ENCODE measurements at places on chromosomes 1 and 21.

DNA sequence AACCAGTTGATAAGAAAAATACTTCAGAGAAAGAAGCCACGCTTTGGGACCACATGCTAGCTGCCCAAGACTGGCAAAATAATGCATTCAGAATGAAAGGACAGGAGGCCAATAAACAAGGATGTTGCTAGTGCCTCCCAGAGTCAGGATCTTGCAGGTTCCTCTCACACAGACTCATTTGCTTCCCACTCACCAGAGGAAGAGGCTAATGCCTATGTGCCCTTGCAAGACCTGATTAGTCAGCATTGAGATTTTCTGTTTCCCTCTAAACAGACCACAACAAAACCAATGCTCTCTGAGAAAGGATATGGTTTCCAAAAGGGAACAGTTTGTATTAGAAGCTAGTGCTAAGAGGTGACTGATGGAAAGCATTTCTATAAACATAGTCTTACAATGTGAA, 85.7 kb downstream of the NRDC start:
- no peak for DNase-seq

DNA sequence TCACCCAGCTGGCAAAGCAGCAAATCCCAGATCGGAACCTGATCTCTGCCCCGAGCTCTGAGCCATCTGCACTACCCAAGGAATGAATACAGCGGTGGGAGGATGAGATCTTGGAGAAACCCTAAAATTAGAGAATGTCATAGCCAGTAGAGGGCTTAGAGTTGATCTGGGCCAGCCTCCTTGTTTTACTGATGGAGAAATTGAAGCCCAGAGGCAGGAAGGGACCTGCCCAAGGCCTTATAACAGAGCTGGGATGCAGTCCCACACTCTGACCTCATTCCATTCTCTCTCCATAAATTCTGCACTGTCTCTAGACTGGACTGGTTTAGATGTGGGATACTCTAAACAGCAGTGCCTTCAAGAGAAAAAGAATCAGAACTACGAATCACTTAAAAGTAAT, 4.8 kb upstream of the SFN start:
- no peak for DNase-seq

DNA sequence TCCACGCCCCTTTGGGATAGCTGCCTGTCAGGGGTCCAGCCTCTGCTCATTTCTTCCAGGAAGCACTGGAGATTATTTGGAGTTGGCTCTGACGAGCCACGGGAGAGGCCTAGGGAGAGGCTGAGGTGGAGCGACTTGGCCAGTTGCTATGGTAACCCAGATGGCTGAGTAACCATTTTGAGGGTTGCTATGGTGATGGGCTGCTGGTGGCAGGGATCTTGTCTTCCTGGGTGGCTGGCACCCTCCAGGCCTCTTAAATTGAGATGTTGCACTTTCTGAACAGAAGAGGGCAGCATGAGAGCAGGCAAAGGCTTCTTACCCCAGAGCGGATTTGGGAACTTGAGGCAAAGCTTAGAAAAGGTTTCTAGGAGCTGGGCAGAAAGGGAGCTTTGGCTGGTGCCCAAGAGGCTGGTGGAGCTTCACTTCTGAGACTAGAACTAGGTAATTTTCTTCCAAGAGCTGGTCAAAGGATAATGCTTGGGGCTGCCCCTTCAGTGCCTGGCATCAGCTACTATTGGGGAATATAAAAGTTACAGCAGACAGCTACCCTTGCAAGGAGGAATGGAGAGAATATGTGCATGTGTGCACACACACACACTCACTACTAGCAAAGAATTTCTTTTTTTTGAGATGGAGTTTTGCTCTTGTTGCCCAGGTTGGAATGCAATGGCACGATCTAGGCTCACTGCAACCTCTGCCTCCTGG, 72.5 kb downstream of the NDUFS5 start:
- DNase-seq, result peak; percentile 87

- DNase-seq, result no peak
These were observed 151.5 kb downstream of the PEX14 start for GRCh38 chr1:10626131-10626731.

GRCh38 chr1:6273380-6273891, 12.5 kb upstream of the GPR153 start:
- DNase-seq, result no peak

- DNase-seq, result peak; percentile 9
These were observed 67.6 kb downstream of the USP24 start for GRCh38 chr1:55147524-55147923.

DNA sequence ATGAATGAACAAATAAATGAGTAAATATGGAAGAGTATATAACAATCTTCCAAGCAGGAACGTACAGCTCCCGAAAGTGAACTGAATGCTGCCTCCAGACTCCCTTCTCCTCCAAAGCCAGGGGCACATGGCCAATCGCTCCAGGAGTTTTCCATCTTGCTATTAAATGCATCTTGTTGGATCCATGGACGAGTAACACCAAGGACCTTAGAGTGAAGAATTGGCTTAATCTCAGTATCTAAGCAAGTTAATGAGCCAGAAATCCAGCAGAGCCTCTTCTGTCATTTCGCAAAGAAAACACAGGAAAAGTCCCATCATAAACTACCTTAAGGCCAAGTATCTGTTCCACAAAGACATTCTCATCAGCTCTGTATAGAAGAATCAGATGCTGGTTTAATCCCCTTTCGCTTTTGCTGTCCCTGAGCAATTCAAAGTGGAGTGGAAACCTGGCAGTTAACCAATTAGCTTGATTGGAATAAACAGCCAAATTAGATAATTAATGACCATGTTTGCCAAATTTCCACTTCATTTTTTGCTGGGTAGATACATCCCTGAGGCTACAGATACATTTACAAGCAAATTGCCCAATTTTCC, 116.0 kb downstream of the MIS18A start:
- no peak for DNase-seq

DNA sequence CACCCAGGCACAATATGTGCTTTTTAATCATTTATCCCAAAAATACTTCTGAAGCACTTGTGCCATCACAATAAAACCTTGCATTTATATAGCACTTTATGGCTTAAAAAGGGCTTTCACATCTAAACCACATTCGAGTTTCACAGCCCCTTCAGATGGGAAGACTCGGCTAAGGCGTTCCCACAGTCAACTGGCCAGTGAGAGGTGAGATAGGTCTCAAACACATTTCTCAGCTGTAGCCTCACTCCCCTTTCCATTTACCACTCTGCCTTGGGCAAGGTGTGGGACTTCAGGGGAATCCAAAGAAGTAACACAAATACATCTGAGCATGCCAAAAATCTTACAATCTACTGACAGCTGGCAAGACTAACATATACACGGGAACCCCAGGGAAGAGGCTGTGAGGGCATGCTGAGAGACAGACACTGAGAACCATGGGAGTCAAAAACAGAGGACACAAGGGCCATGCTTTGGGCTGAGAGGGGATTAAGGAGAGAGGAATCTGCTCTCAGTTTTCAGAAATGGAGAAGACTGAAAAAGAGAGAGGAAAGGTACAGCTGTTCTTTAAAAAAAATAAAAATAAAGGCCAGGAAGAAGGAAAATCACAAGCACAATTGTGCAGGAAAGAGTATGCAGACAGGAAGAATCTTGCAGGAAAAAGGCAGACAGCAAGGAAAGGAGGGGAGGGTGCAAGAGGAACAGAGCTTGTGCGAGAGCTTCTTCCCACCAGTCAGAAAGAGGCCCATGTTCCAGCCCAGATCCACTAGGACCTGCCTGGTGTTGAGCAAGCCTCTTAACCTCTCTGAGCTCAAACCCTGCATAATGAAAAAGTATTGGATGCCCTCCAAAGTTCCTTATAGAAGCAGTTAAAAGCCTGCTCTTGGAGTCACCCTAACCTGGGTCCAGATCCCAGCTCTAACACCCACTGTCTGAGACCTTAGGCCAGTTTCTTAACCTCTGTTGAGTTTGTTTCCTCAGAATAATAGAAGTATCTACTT, 73.5 kb downstream of the JAK1 start:
- no peak for DNase-seq

Measured in hematopoietic multipotent progenitor cell treated with erythropoietin and hydrocortisone succinate and interleukin-3 and kit ligand, for 8 days (in vitro differentiated cells).